ENCODE measurements at places on chromosomes 11 and 22.
A peak's percentile ranks its signal among the peaks of the same experiment; 100 is the strongest.

DNA sequence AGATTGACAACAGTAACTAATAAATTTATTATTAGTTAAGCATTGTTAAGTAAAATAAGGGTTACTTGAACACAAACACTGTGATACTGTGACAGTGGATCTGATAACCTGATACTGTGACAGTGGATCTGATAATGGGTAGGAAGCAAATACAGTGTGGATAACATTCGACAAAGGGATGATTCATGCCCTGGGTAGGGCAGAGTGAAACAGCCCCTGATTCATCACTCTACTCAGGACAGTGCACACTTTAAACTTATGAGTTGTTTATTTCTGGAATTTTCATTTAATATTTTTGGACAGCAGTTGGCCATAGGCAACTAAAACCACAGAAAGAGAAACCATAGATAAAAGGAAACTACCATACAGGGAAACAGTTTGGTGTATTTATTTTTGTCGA is 60.8 kb upstream of the CTSC start:
- DNase-seq, result no peak

DNA sequence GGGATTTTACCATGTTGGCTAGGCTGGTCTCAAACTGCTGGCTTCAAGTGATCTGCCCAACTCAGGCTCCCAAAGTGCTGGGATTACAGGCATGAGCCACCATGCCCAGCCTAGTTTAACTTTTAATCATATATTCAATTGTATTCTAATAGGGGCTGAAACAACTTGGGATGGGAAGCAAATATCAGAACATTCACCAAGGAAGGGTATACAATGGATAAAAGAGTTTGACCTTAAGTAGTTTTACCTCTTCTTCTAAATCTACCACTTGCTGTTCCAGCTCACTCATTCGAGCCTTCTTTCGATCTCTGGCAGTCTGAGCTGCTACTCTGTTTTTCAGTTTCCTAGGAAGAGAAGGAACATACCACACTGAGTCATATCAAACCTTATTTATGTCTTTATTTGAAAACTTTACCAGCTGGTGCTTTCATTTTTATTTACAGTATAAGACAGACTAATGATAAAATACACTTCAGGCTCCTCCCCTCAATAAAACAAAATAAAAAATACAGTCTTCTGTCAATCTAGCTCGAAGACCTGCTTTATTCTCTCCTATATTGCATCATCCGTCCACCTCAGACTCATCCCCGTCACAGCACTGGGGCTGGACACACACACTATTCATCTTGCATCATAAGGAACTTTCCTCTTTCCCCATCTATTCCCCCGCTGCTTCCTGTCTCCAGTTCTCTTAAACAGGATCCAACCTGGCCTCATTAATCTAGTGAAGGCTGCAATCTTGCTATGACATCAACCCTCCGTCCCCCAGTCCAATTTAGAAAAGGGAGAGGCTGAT is 1.4 kb downstream of the XBP1 start:
- DNase-seq, result no peak

GRCh38 chr11:17556999-17557398 is 9.9 kb downstream of the OTOG start:
- no peak for DNase-seq

GRCh38 chr22:48452766-48453165 is 1374.9 kb downstream of the BRD1 start:
- DNase-seq, result no peak

DNA sequence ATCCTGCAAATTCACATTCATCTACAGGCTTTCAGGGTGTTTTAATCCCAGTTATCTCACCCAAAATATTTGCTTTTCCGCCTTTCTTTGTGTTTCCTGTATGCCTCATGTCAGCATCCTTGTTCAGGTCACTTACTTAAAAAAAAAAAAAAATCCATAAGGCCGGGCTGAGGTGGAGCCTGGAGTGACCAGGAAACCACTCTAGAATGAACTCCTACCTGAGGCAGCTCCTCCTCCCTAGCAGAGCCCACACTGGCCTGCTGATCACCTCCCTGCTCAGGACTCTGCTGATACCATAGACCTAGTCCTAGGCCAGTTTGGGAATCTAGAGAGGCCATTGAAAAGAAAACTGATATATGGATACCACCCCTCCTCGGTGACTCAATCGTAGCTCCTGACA is 8.7 kb upstream of the DGAT2 start:
- no peak for DNase-seq

DNA sequence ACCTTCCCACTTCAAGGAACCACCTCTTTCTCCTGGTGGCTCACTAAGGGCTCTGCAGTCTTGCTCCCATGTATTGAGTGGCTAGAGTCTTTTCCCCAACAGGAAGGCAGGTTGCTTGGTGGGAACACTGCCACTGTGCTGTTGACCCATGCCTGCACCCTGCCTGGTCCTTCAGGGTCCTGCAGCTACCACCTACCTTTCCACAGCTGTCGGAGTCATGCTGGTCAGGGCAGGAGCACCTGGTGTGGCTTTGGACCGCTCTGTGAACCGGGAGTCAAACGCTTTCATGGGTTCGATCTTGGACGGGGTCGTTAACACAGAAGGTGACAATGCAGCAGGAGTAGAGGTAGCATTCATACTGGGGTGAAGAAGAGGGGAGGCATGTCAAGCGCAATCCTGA is 56.1 kb downstream of the HIRA start:
- no peak for DNase-seq

DNA sequence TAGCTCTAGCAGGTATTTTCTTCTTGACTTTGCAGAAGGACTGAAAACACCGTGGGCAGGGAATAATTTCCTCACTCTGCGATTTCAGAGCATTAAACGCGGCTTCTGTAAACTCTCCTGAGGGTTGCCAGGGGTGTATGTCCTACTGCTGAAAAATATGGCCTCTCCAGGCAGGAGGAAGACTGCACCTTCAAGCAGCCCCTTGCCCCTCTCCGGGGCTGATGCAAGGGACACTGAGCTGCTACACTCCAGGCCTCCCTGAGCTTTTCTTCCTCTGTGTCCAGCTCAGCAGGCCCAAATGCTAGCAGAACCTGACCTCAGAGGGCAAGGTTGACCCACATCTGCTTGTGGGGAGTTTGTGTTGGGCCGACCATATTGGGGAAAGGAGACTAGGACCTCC is 2.2 kb downstream of the CD6 start:
- DNase-seq, result no peak

DNA sequence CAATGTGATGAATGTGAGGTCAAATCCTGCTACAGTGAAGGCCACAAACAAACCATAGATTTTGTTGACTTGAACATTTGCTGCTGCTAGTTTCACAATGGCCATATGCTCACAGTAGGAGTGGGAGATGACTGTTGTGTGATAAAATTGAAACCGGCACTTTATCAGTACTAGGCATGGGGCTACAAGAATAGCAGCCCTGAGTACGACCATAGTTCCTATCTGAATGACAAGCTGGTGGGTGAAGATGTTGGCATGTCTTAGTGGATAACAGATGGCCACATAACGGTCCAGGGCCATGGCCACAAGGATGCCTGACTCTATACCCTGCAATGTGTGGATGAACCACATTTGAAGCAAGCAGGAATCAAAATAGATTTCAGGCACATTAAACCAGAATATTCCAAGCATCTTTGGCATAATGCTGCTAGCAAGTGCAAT is 2.8 kb downstream of the OR52A1 start:
- no peak for DNase-seq

DNA sequence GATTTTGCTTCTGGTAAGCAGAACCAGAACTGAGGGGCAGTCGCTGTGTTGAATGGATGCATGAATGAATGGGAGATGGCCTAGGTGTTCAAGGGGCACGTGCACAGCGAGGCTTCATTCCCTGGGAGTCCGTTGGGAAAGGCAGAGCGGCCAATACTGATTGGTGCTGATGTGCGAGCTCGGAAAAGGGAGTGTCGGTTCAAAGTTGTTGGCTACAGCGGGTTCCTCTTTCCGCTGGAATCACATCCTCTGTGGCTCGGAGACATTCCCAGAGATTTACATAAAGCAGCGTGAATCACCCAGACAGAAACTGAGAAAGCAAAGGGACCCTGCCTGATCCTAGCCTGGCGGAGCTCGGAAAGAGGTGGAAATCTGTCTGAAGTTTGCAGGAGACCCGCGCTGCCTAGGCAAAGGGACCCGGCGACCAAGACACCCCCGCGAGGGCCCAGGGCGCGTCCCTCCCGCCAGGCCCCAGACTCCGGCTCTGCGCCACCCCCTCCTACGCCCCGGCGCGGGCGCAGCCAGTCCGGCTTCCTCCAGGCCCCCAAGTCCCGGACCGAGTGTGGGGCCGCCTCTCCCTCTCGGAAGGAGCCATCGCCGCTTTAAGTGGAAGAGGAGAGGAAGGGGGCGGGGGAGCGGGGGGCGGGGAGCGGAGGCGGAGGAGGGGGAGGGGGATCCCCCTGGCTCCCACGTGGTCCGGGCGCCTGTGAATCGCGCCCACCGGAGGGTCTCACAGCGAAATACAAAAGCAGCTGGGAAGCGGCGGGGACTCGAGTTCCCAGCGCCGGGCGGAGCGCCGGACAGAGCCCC is at the start of gene FJX1:
TSS of gene FJX1 (plus strand) at position 774 of the 810 bp plus-strand sequence. CDS start 177 bp downstream, outside the sequence.
- peak; percentile 33 for DNase-seq

DNA sequence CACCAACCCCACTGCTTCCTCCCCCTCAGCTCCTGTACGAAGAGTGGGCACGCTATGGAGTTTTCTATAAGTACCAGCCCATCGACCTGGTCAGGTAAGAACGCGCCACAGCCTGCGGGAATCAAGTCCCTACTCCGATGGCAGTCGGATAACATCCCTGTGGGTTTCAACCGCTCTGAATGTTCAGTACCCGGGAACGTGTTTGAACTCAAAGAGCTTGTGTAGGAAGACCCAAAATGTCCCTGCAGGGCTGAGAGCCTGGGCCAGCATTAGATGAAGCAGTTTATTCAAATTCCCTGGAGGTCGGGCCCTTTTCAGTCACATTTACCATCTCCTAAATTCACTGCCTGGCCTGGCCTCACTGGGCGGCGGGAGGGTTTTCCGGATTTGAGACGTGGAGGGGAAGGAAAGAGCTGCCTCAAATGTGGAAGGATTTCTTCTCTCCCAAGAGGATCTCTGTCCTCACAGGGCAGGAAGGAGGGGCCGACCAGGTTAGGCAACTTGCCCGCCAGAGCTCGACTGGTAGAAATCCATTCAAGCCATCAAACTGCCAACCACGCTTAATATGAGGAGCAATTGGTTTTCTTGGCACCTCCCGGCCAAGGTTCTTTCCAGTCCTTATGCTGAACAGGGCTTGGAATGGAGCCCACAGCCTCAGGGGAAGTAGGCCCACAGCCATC is 46.3 kb downstream of the ANO1 start:
- no peak for DNase-seq

GRCh38 chr11:73323464-73323863 is 15.4 kb downstream of the ARHGEF17 start:
- DNase-seq, result peak; percentile 54

DNA sequence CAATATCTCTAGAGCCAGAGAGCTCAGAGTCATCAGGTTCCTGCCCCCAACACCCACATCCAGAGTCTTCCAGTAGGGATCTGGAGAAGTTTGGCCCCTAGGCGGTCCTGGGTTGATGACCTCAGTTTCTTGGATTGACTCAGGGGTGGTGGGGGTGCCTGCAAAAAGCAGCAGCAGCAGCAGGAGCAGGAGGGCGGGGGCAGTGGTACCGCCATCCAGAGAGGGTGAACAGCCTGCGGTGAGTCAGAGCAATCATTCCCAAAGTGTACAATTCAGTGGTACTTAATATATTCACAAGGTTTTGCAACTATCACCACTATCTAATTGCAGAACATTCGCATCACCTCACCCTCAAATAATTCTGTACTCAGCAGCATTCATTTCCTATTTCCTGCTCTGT is 9.9 kb upstream of the SEC14L3 start:
- peak; percentile 66 for DNase-seq

GRCh38 chr11:69442012-69442806 is 39.3 kb upstream of the LINC01488 start:
- no peak for DNase-seq

GRCh38 chr11:106121570-106122320 is 44.3 kb downstream of the AASDHPPT start:
- no peak for DNase-seq

GRCh38 chr11:128496692-128497060 is 90.7 kb downstream of the ETS1 start:
- no peak for DNase-seq

GRCh38 chr22:31278626-31279326 is 13.5 kb downstream of the PIK3IP1 start:
- no peak for DNase-seq

GRCh38 chr11:77409046-77409445 is 64.8 kb downstream of the PAK1 start:
- no peak for DNase-seq

DNA sequence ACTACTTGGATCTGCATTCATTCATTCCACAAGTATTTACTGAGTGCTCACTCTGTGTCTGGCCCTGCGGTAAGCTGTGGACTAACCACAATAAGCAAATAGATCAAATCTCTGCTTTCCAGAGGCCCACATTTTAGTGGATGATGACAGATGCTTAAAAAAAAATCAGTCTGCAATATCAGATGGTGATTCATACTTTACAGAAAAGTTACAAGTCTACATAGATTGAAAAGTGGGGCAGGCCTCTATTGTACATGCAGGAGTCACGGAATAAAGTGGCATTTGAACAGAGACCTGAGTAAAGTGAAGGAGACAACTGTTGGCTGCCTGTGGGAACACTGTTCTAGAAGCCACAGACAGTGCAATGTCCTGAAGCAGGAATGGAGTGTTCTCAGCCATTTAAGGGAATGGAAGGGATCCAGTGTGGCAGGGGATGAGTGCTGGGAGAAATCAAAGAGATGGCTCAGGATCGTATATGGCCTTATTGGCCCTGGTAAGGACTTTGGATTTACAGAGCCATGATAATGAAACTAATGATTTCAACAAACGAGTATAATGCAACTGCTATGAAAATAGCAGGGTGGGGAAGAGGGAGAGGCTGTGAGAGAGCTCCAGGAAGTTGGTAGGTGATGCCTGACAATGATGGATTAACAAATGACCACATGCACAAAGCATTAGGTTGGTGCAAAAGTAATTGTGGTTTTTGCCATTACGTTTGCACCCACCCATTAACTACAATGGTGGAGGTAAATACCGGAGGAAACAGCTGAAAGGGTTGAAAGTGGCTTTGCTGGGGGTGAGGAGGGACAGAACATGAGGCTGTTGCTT is 31.1 kb downstream of the TMEM45B start:
- DNase-seq, result no peak

- DNase-seq, result no peak
Observed at GRCh38 chr22:30187529-30188407, 58.8 kb downstream of the LIF start.

DNA sequence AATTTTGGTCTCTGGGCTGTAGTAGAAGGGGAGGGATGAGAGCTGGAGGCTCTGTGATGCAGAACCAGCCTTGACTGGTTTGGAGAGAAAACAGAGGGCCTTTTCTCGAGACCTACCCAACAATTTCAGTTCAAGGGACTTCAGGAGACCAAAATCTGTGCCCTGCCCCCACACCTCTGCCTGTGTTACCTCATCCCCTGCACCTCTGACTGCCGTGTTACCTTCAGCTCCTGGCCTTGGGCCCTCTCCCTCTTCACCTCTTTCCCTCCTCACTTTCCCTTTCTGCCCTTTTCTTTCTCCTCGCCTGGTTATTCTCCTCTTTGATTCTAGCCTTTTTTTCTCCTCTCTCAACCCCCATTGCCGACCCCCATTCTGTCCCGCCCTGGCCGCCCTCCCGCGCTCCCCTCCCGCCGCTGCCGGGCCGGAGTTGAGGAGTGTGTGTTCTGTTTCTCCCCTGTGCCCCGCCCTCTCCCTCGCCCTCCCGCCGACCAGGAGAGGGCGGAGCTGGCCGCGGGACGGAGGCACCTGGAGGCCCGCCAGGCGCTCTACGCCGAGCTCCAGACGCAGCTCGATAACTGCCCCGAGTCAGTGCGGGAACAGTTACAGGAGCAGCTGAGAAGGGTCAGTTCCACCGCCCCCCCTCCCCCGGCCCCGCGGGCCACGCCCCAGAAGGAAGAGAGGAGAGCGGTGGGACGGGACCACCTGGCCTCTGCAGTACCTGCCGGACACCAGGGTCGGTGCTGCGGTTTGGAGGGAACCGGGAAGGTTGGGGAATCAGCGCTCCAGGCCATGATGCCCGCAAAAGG is 27.2 kb downstream of the PHLDB1 start:
- DNase-seq, result peak; percentile 65

Measured in head of caudate nucleus (tissue), 42 donors.